ENCODE measurements at places on chromosomes 3 and 15. TPM values are rescaled to one million over a fixed set of nuclear protein-coding genes. Genes with fewer than 3 reads are reported as not detected.

DNA sequence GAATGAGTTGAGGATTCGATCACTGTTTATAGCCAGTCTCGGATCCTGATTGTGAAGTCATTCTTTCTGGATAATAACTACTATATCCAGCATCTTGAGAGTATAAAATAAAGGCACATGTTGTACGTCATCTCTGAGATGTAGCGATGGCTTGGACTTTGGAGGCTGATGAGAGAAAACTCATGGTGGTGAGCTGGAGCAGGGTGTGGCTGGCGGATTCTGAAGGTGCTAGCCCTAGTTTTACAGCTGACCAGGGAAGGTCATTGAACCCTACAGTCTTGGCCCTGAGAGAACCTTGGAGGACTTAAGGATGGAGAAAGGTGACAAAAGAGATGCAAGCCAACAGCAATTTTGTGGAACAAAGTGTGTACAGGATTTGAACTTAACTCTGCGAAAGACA is 153.8 kb downstream of the IGF1R start:
- DNase-seq = no peak

- no peak for DNase-seq
Observed at GRCh38 chr15:43763819-43764446, 12.8 kb downstream of the ELL3 start.

LRTM1 gene
- not detected for total RNA-seq

DNA sequence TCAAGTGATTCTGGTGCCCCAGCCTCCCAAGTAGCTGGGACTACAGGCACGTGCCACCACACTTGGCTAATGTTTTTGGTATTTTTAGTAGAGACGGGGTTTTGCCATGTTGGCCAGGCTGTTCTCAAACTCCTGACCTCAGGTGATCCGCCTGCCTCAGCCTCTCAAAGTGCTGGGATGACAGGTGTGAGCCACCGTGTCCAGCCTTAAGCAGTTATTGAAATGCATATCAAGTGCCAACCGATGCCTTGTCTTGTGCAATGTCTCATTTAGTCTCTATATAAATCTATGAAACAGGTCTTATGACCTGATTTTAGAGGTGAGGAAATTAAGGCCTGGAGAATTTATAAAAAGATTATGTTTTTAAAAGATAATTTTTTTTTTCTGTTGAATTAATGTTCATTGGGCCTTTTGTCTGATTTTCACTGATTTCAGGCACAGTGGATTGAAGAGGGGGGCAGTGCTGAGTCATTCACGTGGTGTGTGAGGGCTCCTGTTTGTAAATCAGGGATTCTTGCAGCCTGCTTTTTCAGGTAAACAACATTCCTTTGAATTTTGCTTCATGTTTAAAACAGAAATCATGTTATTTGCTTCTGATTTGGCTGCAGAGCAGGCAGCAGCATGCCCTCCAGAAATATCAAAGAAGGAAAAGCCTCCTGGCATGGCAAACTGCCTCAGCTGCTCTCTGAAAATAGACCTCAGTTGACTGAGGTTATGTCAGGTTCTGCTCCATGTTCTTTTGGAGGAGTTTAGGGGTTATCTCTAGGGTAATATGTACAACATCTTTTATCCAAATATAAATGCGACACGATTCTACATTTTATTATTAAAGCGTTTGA is 407.0 kb upstream of the RGMA start:
- DNase-seq = no peak

DNA sequence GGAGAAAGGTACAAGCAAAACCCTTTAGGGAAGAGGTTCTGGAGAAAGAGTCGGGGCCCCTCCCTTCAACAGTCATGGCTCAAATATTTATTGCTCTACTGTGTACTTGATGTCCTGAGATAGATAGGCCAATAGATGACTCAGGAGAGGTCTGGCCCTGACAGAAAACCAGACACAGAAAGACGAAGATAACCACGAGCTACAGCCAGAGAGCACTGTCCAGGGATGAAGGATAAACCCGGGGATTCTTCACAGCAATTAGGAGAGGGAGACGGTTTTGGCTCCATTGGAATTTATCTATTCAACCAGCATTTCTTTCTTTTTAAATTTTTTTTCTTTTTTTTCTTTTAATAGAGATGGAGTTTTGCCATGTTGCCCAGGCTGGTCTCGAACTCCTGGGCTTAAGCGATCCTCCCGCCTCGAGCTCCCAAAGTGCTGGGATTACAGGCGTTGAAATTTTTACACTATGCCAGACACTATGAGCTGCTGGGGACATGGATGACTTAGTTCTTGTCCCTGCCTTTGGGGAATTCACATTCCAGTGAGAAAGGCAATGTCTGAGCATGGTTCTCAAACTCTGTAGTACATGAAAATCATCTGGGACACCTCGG is 4.6 kb upstream of the CIDEC start:
- DNase-seq = no peak

GRCh38 chr3:66819993-66820501 is 178.1 kb upstream of the KBTBD8 start:
- no peak for DNase-seq

- peak; percentile 45 for DNase-seq
Observed at GRCh38 chr3:156388497-156389448, 166.1 kb downstream of the SSR3 start.

CCR9 gene
- total RNA-seq = not detected

DNA sequence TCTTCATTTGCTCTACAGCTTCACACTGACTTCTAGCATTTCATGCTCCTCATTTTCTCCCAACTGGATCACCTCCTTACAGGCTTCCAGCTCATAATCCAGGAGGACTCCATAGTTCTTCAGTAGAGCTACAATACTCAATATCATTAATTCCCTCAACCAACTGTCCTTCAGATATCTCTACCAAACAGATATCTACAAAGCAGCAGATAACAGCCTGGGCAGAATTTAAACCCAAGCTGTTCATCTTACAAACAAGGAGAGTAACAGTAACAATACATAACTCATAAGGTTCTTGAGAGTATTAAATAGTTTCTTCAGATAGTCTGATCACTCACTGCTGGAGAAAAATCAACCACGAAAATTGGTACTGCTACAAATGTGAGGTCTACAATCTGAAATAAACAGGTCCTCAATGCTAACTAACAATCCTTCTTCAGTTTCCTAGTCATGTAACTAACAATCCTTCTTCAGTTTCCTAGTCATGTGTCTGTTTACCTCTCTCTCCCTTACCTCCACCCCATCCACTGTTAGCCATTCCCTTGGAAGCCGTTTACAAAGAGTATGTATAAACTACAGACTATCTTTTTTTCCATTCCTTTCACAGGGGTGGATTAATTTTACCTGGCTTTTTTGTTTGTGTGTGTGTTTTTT is 5.0 kb downstream of the PEAK1 start:
- DNase-seq = no peak

MESP1 gene
- 5.6 TPM for total RNA-seq

MINAR1 gene
- total RNA-seq = 0.64 TPM

DNA sequence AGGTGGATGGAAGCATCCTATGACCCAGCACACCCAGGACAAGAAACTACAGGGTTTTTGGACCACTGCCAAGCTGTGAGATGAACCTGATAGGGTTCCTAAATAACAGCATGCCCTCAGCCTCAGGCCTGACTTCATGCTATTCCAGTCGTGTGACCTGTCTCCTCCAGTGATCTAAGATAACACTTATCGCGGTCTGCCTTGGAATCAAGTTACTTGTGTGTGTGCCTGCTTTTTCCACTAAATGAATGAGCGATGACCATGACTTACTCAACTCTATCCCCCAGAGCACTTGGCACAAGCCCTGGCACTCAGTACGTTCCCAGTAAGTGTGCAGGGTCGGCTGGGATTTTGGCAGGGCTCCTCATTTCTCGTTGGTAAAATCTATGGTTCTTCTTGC is 172.7 kb upstream of the TP63 start:
- no peak for DNase-seq

DNA sequence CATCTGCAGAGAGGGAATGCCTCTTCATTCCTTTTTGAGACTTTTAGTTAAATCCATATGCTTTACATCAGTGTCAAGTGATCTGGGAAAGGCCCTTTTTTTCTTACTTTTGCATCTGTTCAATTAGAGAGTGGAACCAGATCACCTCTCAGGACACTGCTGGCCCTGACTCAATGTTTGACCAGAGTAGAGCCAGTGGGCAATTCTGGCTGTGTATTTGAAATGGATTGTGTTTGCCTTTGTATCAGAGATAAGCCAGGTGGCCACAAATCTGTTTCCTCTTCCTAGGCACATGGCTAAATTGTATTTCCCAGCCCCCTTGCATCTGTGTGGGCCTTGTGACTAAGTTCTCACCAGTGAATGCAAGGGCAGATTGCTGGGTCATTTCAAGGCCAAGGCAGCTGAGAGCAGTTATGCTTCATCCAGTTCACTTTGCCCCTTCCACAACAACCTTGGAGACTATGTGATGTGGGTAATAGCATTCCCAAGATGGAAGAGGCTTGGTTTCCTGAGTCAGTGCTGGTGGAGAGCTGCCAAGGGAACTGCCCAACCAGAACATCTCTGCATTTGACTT is 75.6 kb upstream of the CACNA2D3 start:
- DNase-seq = no peak

DNA sequence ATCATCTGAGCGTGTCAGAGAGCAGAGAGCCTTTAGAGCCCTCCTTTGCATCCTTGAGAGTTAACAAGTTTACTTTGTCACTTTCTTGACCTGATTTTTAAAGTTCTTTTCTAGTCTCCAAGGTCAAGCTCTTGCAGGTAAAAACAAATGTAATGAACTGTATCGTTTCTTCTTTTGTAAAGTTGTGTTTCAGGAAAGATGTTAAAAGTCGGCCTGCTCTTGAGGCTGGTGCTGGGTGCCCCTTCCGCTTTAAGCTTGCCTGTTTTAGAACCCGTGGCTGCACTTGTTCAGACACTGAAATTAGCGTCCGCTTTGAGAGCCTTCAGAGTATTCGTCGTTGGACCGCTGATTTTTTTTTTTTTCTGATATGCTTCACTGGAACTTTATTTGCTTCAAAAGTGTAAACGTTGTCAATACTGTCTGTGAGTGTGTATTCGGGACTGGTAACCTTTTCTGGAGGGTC is 52.6 kb upstream of the ULK4 start:
- peak; percentile 68 for DNase-seq

DNA sequence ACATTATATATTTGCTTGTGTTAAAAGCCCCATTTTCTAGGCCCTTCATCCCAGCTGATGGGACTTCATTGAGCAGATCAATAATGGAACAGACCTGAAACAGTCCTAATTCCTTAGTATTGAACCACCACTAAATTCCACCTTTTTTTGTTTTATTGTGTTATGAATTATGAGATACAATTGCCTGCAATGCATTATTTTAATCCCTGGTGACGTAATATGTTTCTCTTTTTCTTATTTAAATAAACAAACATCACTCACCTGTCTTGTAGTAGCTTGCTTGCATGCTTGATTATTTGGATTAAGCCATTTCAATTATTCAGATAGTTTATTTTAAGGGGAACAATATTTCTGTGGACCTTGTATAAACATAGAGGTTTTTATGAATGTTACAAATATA is 40.7 kb upstream of the GMNC start:
- no peak for DNase-seq

DNA sequence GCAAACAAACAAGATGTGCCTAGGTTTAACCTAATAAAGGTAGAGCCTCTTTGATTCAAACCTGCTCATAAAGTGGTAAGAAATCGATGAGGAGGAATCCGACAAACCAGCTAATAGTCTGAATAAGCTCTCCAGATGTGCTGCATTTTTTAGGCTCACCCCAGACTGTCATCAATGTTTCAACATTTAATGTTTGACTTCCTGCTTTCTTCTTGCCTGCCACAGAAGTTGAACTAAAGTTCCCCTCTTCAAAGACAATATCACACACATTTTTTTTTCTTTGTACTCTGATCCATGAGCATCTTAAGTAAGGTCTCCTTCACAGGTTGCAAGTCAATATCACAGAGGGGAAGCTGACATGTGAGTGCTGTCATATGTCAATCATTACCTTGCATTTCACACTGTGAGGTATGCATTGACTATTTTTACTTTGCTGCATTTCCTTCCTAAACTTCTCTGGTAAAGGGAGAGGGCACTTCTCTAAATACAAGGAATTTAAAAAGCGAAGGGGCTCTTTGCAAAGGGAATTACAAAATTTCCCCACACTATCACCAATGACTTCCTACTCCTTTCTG is 172.3 kb upstream of the MCTP2 start:
- DNase-seq = no peak

OXTR gene
- total RNA-seq = 0.78 TPM

GRCh38 chr15:94098921-94099573 is 132.3 kb upstream of the MCTP2 start:
- DNase-seq = no peak

GMPS gene
- 151 TPM for total RNA-seq
